Astrocyte of the spinal cord (primary cell): ENCODE measurements at places on chromosomes 5 and 9.
A peak's percentile ranks its signal among the peaks of the same experiment; 100 is the strongest.

DNA sequence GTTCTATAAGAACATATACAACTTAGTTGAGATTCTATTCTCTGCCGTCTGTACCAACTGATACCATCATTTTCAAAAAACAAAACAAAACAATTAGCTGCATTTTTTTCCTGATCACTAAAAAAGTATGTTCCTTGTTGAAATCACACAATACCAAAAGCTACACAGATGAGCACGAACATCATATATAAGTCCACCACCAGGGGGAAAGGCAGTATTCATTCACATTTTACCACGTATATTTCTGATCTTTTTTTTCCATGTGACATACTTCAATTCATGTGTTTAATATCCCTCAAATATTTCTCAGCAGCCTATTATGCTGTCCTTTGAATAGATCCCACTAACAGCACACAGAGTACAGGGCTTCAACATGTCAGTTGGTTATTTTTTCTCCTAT is 40.6 kb downstream of the IRX2 start:
- DNase-seq: no peak

- peak; percentile 88 for DNase-seq
These were observed 17.5 kb upstream of the NREP start for GRCh38 chr5:111774525-111774924.

- peak; percentile 70 for DNase-seq
These were observed 2.8 kb downstream of the CDH6 start for GRCh38 chr5:31196309-31196708.

- DNase-seq: peak; percentile 93
These were observed 35.9 kb upstream of the SLC1A3 start for GRCh38 chr5:36570301-36571095.

- no peak for DNase-seq
These were observed 39.8 kb upstream of the CRB2 start for GRCh38 chr9:123316053-123316718.

- DNase-seq: peak; percentile 12
These were observed 8.0 kb downstream of the NUDT2 start for GRCh38 chr9:34337403-34337802.

GRCh38 chr5:90983148-90983547 is 400.0 kb downstream of the ARRDC3 start:
- DNase-seq: peak; percentile 68

- no peak for DNase-seq
These were observed 117.1 kb downstream of the DMXL1 start for GRCh38 chr5:119187776-119188529.

DNA sequence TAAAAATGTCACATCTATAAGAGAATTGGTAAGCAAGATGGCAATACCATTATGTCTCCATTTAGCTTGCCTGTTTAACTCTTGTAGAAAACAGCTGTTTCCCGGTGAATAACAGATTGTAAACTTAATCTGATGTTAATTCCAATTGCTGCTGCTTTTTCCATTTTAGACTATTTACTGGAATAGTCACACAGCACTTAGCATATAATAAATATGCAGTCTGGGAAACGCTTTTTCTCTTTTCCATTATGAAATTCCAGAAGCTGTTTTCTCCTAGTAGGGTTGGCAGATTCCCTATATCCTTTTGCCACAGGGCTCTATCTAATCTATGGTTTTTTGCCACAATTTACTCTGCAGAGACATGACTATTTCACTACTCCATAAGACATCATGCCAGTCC is 148.0 kb downstream of the CEMIP2 start:
- no peak for DNase-seq

GRCh38 chr5:130795037-130795436 is 370.0 kb downstream of the HINT1 start:
- DNase-seq: no peak

- DNase-seq: no peak
These were observed 72.3 kb upstream of the BOD1 start for GRCh38 chr5:173688703-173689102.

DNA sequence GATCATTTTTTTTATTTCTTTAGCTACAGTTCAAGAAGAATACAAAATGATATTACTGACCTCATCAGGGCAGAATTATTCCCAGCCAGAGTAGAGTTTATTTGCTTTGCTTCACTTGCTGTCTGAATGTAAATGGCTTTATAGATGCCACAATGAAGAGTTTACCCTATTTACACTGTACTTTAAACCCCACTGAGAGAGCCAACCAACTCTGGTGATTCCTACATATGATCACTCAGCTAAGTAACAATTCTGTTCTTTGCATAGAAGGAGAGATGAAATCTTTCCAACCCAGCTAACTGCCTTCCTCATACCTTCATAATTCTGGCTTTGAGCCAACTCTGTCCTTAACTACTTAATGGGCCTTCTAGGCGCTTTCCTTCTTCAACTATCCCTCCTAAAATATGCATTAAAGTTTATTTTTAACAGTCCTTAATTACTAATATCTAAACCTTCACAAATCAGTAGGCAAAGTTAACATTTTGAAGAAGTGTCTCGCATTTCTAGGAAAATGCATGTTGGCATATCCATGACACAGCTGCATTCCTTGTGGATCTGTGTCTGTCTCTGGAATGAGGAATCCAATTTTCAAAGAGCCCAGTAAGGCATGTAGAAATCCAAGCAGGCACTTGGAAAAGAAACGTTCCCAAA is 284.8 kb upstream of the GRAMD2B start:
- DNase-seq: peak; percentile 35

- DNase-seq: no peak
These were observed 17.6 kb upstream of the UNC5A start for GRCh38 chr5:176792655-176793342.

DNA sequence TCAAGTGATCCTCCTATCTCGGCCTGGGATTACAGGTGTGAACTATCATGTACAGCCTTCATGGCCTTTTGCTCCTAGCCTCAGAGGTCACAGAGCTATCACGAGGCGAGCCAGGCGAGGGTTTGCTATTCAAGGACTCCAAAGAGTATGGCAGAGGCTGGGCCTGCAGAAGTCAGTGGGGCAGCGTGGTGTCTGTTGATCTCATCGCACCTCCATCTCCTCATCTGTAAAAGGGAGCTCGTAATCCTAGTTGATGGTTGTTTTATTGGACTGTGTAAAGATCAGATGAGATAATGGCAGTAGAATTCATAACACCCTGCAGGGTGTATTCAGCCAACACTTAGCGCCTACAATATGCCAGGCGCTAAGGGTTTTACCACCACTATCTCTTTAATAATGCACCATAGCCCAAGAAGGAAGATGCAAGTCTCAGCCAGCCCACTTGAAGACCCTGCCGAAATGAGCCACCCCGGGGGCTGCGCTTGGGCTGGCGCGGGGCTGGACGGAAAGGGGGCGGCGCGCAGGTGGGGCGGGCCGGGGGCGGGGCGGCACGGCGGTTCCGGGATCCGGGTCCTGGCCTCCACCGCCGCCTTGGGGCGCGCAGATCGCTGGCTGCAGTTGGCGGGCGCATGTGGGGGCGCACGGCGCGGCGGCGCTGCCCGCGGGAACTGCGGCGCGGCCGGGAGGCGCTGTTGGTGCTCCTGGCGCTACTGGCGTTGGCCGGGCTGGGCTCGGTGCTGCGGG is at the start of gene GALNT12:
GALNT12 (plus strand) TSS at position 601 of the 744 bp plus-strand sequence; CDS start at position 630, 29 bp downstream.
- no peak for DNase-seq

DNA sequence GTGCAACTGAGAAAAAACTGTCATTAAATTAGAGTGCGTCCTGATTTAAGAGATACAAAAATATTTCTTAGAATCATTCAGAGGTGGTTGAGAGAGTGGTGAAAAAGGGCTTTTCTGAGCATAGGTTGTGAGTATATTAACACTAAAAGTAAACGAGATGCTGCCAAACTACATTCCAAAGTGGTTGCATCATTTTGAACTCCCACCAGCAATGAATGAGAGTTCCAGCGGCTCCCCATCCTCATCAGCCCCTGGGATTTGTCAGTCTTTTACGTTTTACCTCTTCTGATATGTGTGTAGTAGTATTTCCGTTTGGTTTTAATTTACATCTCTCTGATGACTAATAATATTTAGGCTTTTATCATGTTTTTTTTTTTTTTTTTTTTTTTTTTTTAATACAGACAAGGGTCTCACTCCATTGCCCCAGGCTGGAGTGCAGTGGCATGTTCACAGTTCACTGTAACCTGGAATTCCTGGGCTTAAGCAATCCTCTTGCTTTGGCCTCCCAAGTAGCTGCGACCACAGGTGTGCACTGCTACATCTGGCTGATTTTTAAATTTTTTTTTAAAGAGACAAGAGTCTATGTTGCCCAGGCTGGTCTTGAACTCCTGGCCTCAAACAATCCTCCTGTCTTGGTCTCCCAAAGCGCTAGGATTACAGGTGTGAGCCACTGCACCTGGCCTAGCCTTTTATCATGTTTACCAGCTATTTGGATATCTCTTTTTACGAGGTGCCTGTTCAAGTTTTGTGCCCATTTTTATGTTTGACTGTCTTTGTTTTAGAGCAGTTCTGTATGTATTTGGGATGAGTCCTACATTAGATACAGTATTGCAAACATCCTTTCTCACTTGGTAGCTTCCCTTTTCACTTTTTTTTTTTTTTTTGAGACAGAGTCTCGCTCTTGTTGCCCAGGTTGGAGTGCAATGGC is 17.0 kb downstream of the PRRT1B start:
- DNase-seq: peak; percentile 12
